ENCODE measurements at places on chromosomes 6 and 20. TPM values are rescaled to one million over a fixed set of nuclear protein-coding genes. Genes with fewer than 3 reads are reported as not detected.

GRCh38 chr6:52754443-52754842 is 8.8 kb downstream of the GSTA2 start:
- DNase-seq = no peak

DNA sequence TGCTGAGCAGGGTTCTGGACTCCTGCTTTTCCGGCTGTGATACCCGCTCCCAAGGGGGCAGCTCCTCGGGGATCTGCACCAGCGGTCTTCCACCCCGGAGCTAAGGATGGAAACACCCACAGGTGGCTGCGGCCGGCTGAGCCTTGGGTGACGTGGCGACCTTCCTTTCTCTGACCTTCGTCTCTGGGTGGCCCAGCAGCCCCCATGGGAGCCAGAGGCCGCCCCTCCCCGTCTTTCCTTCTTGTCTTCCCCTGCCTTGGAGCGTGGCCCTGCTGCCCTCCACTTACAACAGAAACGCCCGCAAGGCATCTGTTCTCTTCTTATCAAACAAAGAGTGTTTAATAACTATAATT is 405.7 kb downstream of the TAF4 start:
- DNase-seq = peak; percentile 69

- no peak for DNase-seq
Observed at GRCh38 chr20:64205611-64206026, 41.4 kb downstream of the MYT1 start.

DNA sequence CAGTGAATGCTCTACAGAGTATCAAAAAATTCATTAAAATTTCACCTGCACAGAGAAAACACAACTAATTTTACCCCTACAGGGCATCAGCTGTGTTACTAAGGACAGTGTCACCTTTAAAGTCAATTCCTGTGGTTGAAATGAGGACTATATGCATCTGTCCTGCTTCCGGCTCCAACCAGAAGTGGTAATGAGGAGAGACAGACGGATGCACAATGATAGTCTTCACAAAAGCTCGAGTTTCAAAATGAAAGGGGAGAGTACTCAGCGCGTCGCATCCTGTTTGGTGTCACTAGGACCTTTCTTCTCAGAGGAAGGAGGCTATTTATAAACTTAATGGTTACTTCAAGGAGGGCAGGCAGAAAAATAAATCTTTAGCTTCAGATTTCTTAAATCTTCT is 86.5 kb downstream of the LYRM4 start:
- no peak for DNase-seq

DNA sequence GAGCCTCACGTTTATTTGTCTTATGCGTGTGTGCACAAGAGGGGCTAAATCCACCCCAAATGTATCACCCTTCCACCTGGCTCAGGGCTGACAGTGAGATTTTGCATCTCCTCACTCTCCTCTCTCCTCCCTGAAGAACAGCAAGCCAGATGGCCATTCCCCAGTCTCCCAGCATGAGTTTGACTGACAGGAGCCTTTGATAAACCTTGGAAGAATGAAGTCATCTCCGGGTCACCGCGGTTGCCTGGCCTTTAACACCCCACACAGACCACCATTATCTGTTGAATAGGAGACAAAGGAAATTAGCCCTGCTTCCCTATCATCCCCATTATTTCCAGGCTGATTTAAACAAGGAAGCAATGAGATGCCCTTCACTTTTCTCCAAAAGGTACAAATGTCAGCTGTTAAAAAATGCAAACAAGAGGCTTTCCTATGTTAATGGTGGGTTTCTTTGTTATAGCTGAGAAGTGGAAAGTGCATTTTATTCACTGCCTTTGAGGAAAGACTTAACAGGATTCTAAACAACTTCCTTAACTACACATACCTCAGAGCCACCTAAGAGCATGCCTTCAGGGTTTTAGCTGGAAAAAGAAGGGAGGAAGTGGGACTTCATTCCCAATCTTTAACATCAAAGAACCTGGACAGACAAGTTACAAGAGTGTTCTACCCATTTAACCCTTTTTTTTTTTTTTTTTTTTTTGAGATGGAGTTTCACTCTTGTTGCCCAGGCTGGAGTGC is 524.8 kb upstream of the ID4 start:
- no peak for DNase-seq

DNA sequence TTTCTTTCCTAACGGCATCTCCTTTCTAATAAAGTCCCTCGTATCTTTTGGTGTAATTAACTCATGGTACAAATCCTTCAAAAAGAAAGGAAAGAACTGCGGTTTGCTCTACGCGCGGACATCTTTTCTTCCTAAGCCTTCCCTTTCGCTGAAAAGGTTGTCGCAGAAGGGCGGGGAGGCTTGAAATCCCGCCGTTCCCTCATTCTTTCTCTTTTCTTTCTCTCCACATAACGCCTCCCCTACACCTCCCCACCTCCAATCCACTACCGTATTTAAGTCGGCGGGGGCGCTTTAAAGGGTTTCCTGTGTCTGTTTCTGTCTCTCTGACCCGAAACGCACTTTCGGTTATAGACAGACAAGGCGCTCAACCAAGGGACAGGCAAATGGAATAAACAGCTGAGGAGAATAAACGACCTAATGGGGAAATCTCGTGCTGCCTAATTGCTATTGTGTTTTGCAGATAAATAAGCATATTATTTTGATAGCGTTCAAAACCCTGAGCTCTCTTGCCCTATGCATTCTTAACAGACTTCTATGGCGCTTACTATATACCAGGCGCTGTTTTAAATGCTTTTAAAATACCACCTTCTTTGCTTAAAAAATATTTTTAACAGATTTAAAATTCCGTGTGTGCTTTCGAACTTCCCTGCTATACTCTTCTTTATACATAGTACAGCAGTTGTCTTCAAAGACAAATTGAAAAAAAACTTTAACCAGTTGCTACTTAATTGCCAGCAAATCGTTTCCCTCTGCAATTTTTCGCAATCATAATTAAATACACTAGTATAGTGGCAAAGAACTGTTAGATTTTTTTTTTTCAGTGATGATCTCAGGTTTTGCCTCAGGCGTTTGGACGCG is 2.5 kb upstream of the HEY2 start:
- peak; percentile 83 for DNase-seq

- no peak for DNase-seq
Observed at GRCh38 chr6:46651006-46651405, 1.6 kb downstream of the CYP39A1 start.

- no peak for DNase-seq
Observed at GRCh38 chr6:4936681-4937041, 67.2 kb downstream of the RPP40 start.

TBC1D22B gene
- 6.1 TPM for polyA plus RNA-seq

STMND1 gene
- polyA plus RNA-seq = not detected

- DNase-seq = no peak
Observed at GRCh38 chr6:25354078-25354932, 75.1 kb downstream of the CARMIL1 start.

VGLL2 gene
- not detected for polyA plus RNA-seq

GPR6 gene
- polyA plus RNA-seq = not detected

DNA sequence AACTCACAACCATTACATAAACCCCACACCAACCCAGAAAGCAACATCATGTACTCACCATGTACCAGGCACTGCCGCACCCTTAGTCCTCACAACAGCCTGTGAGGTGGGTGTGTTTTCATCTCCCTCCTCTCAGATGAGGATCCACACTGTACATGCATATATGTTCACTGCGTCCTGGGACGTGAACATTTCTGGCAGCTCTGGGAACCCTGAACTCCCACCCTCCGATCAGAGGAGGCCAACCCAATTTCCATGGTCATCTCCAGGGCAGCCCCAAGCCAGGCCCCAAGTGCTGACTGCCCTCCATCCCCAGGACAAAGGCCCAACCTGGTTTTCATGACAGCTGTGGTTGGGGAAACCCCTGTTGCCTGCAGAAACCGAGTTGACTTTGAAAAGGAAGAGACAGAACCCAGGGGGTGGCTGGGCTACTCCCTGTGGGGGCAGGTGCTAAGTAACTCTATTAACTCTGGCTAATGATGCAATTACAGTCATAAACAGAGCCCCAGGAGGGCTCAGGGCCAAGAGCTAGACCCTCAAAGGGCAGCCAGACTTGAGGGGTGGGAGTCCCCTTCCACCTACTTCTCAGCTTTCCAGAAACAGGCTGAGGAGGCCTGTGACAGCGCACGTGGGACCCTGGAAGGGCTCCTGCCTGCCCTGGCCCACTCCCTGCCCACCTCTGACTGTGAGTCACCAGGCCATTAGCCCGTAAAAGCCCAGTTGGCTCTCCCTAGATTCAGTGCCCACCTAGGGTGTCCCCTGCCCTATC is 2.6 kb downstream of the TFEB start:
- peak; percentile 88 for DNase-seq

GRCh38 chr20:41560970-41561369 is 57.2 kb downstream of the CHD6 start:
- no peak for DNase-seq

DNA sequence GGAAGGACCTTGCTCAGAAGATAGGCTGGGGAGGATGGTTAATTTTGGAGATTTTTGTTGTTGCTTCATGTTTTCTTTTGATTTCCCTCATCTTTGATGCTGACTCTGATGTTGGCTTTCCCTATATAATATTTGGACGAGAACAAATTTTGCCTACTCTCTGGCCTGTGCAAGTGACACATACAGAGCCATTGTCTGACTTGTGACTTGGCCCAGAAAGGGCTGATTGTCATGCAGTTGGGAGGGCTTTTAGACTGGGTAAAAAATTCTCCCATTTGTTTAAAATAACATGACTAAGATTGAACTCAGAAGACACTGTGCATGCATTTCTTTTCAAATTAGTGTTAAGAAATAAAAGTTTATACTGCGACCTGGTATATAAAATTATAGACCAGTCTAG is 98.6 kb upstream of the SUPT3H start:
- DNase-seq = no peak

All from spleen (tissue), 13 donors.